ENCODE measurements at places on chromosomes 4 and X. TPM values are rescaled to one million over a fixed set of nuclear protein-coding genes. Genes with fewer than 3 reads are reported as not detected.

DNA sequence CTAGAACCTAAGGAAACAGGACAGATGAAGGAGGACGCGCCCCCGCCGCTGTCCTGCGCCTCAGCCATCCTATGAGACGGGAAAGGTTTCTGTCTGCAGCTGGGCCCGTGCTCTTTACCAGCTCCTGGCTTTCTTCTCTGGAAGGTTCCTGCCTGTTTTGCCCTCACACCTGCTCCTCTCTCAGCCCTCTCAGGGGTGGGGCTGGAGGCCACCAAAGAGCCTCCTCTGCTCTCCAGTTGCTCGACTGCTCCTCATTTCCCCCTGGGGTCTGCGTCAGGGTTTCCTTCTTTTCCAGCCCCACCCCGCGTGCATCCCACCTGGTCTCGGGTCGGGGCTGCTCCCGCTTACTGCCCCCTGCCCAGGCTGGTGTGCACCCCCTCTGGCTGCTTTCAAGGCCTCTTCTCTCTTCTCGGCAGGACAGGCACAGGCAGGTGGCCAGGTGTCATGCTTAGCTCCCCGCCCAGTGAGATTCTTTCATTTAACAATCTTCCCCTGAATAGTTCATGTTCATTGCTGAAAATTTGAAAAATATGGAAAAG lies 4.6 kb downstream of the HTT-AS start:
- no peak overlapping the region for H3K4me3 ChIP-seq
- H3K27ac ChIP-seq: no peak overlapping the region
- H3K36me3 ChIP-seq: no peaks in the 10 kb centered on the region
- no peak for DNase-seq
- H3K4me1 ChIP-seq: peaks cover 8% of the 10 kb centered on the region

- H3K27me3 ChIP-seq: no peaks in the 10 kb centered on the region
- DNase-seq: no peak
- H3K4me1 ChIP-seq: peaks cover 7% of the 10 kb centered on the region
- no peak overlapping the region for H3K4me3 ChIP-seq
- no peak overlapping the region for H3K27ac ChIP-seq
Observed at GRCh38 chr4:109003964-109004363, 241.1 kb upstream of the ETNPPL start.

DNA sequence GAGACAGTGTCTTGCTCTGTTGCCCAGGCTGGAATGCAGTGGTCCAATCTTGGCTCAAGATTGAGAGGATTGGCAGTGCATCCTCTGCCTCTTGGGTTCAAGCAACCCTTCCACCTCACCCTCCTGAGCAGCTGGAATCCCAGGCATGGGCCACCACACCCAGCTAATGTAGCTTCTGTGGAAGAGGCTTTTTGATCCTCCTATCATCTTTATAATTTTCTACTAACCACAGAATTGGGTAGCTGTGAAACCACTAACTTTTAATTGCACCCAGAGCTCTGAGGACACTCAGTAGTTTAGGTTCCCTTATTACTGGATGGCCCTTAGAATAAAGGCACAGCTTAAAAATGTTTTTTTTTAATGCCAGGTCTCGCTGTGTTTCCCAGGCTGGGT lies 8.9 kb upstream of the AGA start:
- peaks cover 30% of the 10 kb centered on the region for H3K4me1 ChIP-seq
- H3K27me3 ChIP-seq: no peaks in the 10 kb centered on the region
- H3K27ac ChIP-seq: peak overlapping the region; percentile 38
- H3K36me3 ChIP-seq: no peaks in the 10 kb centered on the region

DNA sequence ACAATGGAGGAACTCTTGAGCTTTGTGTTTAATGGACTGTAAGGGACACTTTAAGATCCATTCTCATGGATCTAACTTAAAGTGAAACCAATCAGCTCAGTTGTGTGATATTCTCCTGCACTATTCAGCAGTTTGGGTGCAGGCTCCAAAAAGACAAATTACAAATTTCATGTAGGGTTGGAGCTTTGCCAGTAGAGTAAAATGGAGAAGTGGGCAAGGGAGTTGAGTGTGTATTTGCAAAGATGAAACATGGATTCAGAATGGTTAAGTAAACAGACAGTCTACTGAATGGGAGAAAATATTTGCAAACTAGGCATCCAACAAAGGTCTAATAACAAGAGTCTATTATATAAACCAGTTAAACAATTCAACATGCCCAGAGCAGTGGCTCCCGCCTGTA lies 21.2 kb upstream of the MID2 start:
- no peak overlapping the region for H3K4me3 ChIP-seq
- no peaks in the 10 kb centered on the region for H3K36me3 ChIP-seq
- H3K27ac ChIP-seq: no peak overlapping the region
- no peak for DNase-seq

- no peak overlapping the region for H3K27ac ChIP-seq
- H3K27me3 ChIP-seq: no peaks in the 10 kb centered on the region
- no peaks in the 10 kb centered on the region for H3K36me3 ChIP-seq
- no peak for DNase-seq
- H3K4me1 ChIP-seq: no peaks in the 10 kb centered on the region
Observed at GRCh38 chrX:6983207-6983955, 164.1 kb upstream of the STS start.

- no peak for DNase-seq
- no peak overlapping the region for H3K27ac ChIP-seq
- no peaks in the 10 kb centered on the region for H3K36me3 ChIP-seq
- peaks cover 8% of the 10 kb centered on the region for H3K27me3 ChIP-seq
Observed at GRCh38 chr4:174418640-174419212, 103.6 kb downstream of the HPGD start.

DNA sequence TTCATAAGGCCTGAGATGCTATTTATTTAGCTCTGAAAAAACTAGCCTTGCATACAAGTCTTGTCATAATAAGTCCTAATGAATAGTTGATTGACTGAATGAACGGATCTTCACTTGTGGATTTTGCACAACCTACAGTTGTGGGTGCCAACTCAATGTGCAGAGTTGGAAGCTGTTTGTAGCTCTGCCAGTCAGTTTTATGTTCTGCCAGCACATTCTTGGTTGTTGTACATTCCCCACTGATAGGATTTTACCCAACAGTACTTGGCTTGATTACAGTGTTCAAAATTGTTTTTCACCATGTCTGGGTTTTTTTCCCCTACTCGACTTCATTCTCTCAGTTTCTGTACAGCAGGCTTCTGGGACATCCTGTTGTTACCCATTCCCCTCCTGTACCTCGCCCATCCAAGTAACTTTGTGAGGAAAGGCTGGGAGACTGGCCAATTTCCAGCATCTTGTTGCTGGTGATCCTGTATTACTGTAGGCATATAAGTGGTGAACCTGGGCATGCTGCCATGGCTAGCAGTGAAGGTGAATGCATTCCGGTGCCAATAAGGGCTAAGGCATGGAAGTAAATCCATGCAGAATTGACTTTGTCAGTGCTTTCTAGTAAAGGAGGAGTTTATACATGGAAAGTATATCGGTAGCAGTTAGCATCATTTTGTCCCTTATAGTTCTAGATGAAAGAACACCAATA lies 22.8 kb downstream of the IL1RAPL1 start:
- H3K27ac ChIP-seq: no peak overlapping the region
- DNase-seq: no peak
- H3K4me3 ChIP-seq: no peak overlapping the region
- no peaks in the 10 kb centered on the region for H3K4me1 ChIP-seq
- H3K36me3 ChIP-seq: no peaks in the 10 kb centered on the region

DNA sequence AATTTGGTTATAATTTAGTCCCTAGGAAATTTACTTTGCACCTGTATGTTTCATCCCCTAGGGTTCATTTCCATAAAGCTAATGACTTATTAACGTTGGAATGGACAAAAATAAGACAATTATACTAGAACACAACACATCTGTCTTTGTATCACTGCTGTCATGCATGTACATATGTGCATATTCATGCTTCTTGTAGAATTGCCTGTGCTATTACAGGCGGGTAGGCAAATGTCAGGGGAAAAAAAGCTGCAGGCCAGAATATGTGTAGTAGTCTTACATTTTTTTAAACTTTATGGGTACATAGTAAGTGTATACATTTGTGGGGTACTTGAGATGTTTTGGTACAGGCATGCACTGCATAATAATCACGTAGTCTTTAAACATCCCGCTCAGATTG lies 209.6 kb downstream of the NLGN4X start:
- no peak overlapping the region for H3K4me3 ChIP-seq
- H3K27ac ChIP-seq: no peak overlapping the region
- H3K36me3 ChIP-seq: no peaks in the 10 kb centered on the region
- H3K27me3 ChIP-seq: no peaks in the 10 kb centered on the region

GRCh38 chr4:73740353-73740778 lies at the start of gene CXCL8:
Gene CXCL8 (plus strand): TSS chr4:73740569. CDS start chr4:73740659, 90 bp downstream.
- H3K27me3 ChIP-seq: no peaks in the 10 kb centered on the region
- peaks cover 24% of the 10 kb centered on the region for H3K4me1 ChIP-seq
- peak within 1 kb of the TSS; percentile 14 for H3K27ac ChIP-seq
- no peaks in the 10 kb centered on the region for H3K36me3 ChIP-seq
- peak within 1 kb of the TSS; percentile 22 for H3K4me3 ChIP-seq
- peak; percentile 83 for DNase-seq

DNA sequence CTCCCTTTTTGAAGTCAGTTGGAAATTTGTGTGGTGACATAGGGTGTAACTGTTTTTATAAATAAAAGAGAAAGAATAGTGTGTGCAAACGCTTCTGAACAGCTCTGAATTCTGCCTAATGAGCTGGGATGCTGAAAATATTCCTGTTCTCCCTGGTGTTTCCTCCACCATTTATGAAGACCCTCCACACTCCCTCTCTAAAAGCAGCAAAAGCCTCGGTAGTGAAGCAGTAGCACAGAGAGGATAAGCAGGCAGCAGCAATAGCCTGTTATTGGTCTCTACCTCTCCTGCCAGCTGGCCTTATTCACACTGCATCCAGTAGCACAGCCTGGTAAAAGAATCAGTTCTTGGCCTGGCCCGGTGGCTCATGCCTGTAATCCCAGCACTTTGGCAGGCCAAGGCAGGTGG lies 406.1 kb downstream of the IQCM start:
- peak overlapping the region; percentile 49 for H3K4me3 ChIP-seq
- no peaks in the 10 kb centered on the region for H3K36me3 ChIP-seq
- H3K27ac ChIP-seq: peak overlapping the region; percentile 78
- peaks cover 14% of the 10 kb centered on the region for H3K4me1 ChIP-seq

MAGEH1 gene
- total RNA-seq: 37.2 TPM

Measured in GM23248 (cell line).